Cortex of kidney (tissue), 1 donor: ENCODE measurements at places on chromosomes 6 and 20.

GRCh38 chr20:47668313-47669151, 116.7 kb downstream of the SULF2 start:
- DNase-seq, result no peak

DNA sequence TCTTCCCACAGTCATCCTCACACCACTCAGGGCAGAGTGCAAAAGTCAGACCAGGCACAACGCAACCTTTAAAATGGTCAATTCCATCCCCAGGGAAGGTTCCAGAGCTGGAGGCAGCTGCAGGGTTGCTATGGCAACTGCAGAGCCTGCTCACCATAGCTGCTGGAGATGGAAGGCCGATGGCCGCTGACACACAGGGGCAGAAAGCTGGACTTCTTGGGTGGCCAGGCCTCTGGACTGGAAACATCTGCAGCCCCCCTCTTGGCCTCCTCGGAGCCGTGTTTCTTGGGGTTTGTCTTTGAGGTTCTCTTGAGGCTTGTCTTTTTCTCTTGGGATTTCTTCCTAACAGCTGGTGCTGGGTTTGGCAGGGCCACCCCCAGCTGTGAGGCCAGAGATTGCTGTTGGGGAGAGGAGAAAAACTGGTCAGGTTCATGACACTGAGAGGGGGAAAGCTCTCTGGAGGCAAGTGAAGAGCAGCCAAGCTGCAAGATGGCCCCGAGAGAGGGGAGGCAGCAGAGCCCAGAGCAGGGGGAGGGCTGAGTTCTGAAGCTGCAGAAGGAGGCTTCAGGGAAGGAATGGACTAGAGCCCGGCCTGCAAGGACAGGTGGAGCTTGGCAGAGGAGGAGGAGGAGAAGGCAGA, 10.2 kb downstream of the BNIP5 start:
- no peak for DNase-seq

- DNase-seq, result no peak
Measured at GRCh38 chr6:90369024-90369519, 72.4 kb upstream of the BACH2 start.

DNA sequence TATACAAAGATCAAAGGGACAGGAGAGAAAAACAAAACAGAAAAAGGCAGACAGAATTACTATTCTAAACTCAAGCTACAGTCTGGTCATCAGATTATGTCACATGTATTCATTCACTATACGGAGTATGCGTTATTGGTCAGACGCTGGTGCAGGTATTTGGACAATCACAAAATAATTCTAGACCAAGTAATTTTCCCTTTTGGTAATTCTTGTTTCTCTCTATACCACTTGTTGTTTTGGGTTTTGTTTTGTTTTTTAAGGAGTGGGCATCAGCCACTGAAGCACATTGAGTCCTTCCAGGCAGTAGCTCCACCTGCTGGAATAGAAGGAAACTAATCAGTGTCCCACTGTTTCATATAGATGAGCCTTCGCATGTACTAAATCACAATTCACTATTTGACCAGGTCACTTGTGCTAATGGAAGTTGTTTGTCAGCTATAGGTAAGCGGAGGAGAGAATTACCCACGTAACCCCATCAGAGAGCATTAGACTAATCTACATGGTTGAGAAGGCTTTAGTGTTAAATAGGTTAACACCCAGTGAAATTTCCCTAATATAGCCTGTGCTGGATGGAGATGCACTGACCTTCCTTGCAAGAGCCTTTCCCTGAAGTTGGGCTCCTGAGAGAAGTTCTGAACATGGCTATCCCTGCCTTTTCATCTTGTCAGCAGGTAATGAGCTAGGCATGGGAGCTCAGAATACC, 77.9 kb downstream of the TNFAIP3 start:
- no peak for DNase-seq

GRCh38 chr6:161162722-161163121, 111.1 kb downstream of the AGPAT4 start:
- no peak for DNase-seq

- DNase-seq, result no peak
Measured at GRCh38 chr6:15592610-15593009, 70.2 kb downstream of the DTNBP1 start.

DNA sequence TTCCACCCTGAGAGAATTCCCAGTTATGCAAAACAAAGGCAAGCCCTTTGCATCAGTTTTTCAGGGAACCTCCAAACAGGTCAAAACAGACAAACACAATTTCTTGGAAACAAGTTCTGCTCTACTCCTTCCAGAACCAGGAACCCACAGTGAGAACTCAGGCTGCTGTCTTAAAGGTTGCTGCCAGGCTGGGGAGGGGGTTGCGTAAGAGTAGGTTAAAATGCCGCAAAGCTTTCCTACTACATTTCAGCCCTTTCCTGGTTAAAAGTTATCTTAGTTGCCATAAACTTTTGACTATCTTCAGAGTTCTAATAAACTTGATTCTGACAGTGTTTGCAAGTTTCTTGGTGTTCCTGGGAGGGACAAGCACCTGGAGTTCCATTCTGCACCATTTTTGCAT, 33.8 kb downstream of the KPNA5 start:
- no peak for DNase-seq

DNA sequence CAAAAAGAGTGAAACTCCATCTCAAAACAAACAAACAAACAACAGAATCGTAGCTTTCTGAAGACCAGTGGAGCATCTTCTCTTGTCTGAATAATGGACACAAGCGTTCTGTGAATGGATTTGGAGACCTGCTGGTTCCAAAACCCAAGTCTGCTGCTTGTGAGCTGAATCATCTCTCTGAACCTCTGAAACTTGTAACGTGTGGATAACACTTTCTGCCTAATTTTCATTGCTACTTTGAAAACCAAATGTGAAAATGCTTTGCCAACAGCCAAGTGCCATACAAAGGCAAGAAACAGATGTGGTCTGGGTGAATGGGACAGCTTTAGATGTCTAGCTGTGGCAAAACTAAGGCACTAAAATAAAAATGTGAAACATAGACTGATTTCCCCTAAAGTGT, 44.3 kb downstream of the PHACTR1 start:
- DNase-seq, result no peak

- DNase-seq, result no peak
Measured at GRCh38 chr6:138673346-138674014, 100.1 kb upstream of the CCDC28A start.

- DNase-seq, result no peak
Measured at GRCh38 chr20:34222208-34222607, 19.0 kb upstream of the ASIP start.

- no peak for DNase-seq
Measured at GRCh38 chr6:125188594-125189203, 35.1 kb downstream of the TPD52L1 start.

DNA sequence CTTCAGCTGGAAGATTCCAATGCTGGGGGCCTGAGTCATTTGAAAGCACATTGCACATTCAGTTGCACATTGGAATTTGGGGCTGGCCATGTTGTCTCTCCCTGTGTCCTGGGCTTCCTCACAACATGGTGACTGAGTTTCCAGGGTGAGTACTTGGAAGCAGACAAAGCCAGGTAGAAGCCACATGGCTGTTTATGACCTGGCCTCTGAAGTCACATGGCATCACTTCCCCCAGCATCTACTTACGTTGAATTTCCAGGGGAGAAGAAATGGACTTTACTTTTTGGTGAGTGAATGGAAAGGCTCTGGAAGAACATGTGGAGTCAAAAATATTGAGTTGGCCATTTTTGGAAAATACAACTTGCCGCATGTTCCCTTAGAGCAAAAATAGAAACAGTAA, 155.5 kb downstream of the LINC00237 start:
- DNase-seq, result no peak

- DNase-seq, result no peak
Measured at GRCh38 chr6:39841291-39841690, 49.1 kb downstream of the DAAM2 start.

GRCh38 chr6:137772541-137773250, 94.4 kb upstream of the TNFAIP3 start:
- no peak for DNase-seq

DNA sequence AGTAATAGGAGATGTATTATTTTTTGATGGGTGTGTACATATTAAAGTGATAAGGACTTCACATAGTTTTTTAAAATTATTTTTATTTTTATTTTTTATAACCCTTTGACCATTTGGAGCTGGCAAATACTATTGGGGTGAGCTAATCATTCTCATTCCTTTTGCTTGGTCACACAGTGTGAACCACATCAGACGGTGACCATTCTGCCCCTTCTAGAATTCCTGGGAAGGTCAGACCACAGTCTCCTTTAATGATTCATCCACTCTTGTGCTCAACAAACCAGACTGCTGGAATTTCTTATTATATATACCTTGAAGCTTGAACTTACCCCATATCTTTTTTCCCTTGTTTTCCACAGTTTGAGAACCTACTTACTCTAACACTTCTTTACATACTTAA, 23.9 kb upstream of the PRL start:
- no peak for DNase-seq

- no peak for DNase-seq
Measured at GRCh38 chr20:62433658-62434497, 6.5 kb upstream of the RBBP8NL start.

DNA sequence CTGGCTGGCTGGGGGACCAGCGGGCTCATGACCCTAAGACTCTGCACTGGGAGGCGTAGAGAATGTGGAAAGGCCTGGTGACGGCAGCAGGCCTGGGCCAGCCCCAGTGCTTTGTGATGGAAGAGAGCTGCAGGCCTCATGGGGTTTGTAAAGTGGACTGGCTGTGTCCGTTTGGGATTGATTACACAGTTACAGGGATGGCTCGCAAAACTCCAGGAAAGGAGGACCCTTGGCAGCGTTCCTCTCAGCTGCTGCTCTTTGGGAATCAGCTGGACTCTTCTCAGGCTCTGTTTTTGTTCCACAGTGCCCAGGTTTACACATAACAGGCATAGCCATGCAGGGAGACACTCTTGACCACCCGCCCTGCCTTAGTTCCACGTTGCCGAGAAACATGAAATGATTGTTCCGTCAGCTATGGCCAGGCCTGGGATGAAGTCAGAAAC, 89.0 kb downstream of the SLX4IP start:
- no peak for DNase-seq

GRCh38 chr20:25050082-25050481, 7.9 kb downstream of the ACSS1 start:
- no peak for DNase-seq

DNA sequence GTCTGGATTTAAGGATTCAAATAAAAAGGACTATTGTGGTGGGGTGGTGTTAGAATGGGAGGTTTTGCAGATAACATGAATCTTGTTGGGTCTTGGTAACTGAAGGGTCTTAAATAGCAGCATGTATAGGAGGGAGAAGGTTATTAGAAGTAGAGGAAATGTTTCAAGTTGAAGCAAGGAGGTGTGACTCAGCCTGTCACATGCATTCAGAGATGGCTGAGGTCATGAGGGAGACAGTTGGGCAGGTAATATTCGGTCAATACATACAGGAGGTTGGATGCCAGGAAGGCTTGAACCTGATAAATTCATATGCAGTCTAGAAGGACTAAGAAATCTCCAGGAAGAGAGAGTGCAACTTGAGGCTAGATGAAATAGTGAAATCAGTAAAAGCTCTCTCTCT, 6.1 kb downstream of the KLHL31 start:
- no peak for DNase-seq

DNA sequence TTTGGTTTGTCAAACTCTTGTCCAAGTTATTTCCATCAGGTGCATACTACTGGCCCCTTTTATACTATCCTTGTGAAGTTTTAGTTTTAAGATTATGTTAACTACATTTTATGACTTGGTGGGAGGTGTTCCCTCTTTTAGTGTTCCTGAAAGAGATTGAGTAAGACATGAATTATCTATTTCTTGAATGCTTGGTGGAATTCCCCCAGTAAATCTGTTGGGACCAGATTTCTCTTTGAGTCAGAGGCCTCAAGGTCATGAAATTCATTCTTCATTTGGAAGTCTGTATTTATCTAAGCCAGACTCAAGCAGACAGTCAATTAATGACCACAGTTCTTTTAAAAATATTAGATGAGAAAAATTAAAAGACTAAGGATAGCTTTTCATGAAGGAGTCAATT, 81.3 kb downstream of the MOXD1 start:
- DNase-seq, result no peak

- no peak for DNase-seq
Measured at GRCh38 chr6:111642463-111643158, 36.9 kb upstream of the TRAF3IP2 start.

DNA sequence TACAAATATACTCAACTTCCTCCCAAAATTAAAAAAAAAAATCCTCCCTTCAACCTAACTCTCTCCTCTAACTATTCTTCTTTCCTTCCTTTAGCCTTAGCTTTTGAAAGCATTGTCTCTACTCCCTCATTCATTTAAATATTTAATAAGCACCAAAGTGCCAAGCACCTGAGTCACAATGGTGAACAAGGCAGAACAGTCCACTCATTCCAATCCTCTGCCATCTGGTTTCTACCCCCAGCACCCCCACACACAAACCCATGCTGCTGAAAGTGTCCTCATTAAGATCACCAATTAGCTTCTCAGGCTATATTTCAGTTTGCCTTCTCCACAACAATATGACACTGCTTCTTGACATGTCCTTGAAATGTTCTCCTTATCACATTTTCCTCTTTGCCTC, 76.3 kb downstream of the DTNBP1 start:
- no peak for DNase-seq
